Fibroblast of upper back skin (primary cell): ENCODE measurements at places on chromosomes 2 and 18.

DNA sequence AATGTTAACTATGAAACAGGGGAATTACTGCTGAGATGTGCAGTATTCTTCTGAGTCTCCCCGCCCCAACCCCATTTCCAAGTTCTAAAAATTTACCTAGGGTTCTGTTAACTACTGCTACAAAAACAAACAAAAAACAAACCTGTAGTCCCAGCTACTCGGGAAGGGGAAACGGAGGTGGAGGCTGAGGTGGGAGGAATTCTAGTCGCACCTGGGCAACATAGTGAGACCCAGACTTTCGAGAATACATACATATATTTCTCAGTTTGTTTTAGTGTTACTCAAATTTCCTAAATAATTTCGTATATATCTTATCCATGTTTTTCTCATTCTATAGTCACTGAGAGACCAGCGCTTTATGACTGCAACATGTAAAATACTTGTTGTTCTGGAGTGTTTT is 989 bp downstream of the STAM2 start:
- no peak for DNase-seq

DNA sequence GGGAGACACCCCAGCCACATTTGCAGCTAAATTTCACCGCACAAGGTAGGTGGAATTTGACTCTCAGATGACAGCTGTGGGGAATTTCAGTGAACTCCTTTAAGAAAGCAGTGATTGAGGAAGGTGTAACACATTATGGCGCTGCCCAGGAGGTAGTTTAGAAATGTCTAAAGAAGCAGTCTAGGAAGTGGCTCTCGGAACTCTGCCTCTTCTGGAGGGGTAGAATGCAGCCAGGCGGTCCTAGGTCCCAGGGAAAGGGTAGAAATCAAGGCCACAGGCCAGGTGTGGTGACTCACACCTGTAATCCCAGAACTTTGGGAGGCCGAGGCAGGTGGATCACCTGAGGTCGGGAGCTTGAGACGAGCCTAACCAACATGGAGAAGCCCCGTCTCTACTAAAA is 179.0 kb upstream of the HAAO start:
- no peak for DNase-seq

- DNase-seq = no peak
These were observed 11.2 kb upstream of the DAPL1 start for GRCh38 chr2:158783923-158784322.

- DNase-seq = no peak
These were observed 26.2 kb downstream of the GPATCH11 start for GRCh38 chr2:37110306-37111212.

GRCh38 chr2:10776231-10776977 is 36.2 kb downstream of the PDIA6 start:
- DNase-seq = no peak

DNA sequence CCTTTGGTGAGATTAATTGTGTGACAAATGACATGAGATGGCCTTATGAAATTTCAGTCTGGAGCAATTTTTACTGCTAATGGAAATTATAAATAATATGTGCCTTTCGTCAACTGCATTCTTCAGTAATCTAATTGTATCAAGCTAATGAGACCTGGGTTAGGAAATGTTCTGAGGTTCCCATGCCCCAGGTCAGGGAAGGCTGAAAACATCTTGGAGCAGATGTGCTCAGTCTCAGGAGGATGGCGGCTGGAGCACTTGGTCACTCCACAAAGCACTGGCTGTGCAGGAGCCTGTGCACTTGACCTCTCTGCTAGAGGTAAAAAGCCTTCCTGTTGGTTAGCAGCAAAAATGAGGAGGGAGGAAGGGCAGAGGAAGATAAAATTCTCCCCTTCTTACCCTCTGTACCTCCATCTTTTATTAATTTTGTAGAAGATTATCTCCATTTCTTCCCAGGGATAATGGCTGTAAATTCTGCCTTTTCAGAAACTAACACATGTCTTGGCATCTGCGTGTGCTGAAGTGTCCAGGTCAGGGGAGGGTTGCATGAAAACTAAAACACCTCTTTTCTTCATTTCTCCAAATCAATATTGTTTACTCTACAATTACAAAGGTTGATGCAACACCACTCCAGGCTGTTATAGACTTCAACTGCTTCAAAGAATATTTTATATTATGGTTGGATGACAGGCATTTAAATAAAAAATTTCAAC is 1606.4 kb upstream of the ACVR2A start:
- DNase-seq = no peak

DNA sequence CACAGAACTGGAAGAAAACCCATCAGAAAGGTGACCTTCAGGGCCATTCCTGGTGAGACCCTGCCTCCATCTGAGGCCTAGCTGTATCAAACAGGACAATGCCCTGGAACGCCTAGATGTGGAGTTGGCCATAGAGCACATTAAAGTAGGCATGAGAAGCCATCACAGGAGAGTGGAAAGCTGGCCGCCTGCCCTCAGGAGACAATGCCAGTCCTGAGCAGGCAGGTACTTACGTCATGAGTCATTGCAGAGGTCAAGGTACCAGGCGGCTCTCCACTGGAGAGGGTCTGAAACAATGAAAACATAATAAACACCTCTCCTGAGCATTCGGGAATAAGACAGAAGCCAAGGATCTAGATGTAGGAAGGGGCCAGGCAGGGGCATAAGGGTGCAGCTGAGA is 68.6 kb downstream of the CCDC93 start:
- DNase-seq = no peak

GRCh38 chr2:174787487-174788205 is 23.4 kb upstream of the CHRNA1 start:
- peak; percentile 100 for DNase-seq

- DNase-seq = no peak
These were observed 39.3 kb upstream of the NFATC1 start for GRCh38 chr18:79356435-79356834.

GRCh38 chr2:42859006-42859552 is 66.7 kb upstream of the HAAO start:
- peak; percentile 80 for DNase-seq

- DNase-seq = peak; percentile 51
These were observed 76.6 kb downstream of the COBLL1 start for GRCh38 chr2:164764996-164765395.

DNA sequence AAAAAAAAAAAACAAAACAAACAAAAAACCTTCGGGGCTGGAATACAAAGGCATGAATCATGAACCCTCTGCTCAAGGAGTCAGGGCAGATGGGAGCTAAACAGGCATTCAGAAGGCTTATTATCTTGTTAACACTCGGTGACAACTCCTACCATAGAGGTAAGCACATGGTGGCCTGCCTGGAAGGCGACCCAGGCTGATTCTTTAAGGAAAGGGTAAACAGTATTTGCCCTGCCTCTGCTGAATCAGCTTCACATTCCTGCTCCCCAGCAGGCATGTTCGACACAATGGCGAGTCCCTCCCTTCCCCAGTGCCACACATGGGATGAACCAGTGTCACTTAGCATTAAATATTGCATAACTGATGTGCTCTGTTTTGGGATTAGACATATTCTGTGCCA is 191.9 kb downstream of the ARL4C start:
- DNase-seq = peak; percentile 30
